Tongue (tissue), 3 donors: ENCODE measurements at places on chromosomes 2 and 18.

DNA sequence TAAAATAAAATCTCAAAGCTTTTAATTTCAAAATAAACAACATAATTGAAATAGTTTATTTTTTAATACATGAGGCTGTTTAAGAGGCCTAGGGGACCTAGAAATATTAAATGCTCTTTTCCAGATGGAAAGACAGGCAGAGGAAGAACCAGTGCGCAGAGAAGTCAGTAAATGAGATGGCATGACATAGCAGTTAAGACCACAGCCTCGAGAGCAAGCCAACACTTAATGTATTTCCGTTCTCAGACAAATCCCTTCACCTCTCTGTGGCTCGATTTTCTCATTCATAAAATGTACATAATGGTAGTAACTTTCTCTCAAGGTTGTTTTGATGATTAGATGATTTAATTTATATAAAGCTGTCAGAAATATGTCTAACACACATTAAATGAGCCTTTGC, 405.1 kb upstream of the CWC22 start:
- DNase-seq = peak; percentile 29

GRCh38 chr2:53744395-53745065, 23.1 kb upstream of the CHAC2 start:
- no peak for DNase-seq

DNA sequence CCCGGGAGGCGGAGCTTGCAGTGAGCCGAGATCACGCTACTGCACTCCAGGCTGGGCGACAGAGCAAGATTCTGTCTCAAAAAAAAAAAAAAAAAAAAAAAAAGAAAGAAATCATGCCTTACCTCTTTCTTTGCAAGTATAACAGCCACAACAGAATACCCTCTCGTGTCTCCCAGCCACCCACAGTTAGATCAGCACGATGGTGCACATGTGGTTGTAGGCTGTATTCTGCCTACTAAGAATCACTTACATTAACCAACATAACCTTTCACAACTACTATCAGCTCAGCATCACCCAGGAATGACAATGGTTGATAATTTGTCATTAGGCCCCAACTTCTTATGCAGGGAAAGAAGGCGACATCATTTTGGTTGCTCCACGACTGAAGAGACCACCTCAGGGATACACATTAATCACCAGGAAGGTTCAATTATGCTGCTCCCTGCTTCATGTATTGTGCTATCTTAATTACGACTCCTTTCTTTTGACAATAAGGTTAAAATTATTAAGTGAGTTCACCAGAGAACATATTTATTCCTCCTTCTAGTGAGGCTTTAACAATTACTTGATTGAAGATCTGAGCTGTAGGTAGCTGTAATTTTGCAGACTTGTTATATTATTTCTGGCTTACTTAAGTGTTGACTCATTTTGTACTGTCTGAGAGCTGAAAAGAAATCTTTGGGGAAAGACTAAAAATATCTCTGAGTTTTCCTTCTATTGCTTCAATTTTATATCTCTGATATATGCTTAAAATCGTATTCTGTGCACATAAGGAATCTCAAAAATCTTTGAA, 120.1 kb downstream of the LRP1B start:
- DNase-seq = no peak

DNA sequence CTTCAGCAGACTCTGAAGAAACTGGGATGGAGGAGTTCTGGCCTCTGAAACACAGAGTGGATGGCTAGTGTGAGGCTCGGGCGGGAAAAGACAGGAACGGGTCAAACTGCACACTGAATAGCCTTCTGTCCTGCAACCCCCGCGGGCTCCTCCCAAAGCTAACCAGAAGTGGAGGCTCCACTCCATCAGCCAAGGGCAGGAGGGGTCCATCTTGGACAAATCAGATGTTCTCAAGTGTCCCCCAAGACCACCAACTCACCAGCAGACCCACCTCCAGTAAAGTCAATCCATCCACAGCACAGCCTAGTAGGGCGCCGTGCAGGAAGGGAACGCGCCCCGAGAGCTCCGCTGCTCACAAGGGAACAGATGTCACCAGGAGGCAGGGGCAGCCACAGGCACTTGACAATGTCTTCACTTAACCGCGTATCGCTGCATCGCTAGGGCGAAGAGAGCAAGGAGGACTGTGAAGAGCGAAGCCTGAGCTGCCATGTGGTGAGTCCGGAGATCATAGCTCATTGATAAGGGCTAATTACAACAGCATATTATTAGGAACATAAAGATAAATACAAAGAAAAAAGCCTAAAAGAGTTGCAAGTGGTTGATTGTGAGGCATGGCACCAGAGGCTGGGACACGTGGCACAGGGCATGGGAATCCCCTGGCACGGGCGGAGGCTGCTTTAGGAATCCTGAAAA, 494.6 kb upstream of the MYT1L start:
- DNase-seq = no peak

DNA sequence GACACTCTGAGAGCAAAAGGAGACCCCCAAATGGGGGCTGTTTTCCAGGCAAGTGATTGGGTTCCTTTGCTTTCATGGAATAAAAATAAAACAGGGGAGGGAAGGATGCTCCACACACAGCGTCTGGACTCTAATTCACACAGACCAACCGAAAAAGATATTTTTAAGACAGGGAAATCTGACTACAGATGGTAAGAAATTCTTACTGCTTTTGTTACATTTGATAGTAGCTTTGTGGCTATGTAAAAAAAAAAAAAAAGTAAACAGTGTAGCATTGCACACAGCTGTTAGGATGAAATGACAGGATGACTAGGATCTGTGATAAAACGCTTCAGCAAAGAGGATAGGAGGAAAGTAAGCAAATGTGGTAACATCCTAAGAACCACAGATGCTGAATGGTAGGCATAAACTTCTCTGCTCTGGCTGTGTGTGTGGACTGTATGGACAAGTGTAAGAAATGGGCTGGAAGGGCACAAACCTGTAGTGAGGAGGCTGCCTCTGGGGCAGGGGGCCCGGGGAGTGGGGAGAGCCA, 207.6 kb downstream of the ANAPC1 start:
- DNase-seq = no peak

DNA sequence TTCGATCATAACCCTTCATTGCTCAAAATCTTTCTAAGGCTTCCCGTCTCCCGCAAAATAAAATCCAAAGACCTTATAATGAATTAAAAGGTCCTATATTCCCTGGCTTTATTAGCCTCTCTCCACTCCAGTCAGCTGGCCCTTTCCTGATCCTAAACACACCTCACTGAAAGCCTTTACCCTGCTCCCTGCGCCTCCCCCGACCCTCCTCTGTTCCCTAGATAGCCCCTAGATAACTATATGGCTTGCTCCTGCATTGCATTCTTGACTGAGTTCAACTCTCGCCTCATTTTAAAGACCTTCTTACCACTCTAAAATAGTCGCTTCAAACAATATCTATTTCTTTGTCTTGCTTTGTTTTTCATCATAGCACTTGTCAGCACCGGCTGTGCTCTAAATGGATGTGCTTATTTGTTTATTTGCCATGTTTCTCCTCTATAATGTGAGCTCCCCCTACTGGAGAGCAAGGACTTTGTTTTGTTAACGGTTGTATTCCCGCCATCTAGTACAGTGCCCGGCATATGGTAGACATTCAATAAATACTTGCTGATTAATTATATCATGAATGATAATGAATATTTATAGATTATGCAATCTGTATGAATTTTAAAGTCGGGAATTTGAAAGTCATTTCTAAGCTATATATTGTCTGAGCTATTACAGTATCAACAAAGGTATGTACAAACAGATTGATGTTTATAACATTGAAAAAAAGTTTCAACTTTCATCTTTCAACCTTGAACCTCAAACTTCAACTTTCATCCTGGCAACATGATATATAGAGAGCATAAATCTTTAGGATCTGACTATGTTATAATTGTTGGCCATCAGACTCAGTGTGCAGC, 32.4 kb upstream of the VIT start:
- DNase-seq = peak; percentile 80

- DNase-seq = no peak
Measured at GRCh38 chr2:17311771-17312511, 206.3 kb downstream of the RAD51AP2 start.

DNA sequence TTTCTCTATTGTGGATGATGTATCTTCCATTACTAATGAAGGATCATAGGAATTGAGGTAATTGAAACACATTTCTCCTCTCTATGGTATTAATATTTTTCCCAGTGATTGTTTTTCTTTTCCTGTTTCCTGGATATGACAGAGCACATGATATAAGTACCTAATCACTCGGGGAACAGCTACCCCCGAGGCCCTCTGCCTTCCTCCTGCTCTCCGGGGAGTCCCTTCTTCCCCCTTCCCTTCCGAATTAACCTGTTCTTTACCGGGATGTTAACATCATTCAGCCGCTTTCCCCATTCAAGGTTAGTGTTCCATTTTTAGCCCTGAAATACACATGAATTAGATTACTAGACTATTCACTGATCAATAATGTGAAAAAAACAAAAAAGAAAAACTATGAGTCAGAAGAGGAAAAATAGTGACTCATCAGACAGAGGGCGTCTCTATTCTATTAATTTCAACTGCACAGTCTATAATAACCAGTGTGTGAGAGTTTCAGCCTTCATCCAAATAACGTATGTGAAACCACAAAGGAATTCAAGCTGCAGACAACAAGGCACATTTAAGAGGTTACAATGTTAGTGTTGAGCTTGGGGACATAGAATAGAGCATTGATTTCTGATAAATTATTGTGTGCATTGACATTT, 450.8 kb downstream of the DLGAP1 start:
- no peak for DNase-seq

DNA sequence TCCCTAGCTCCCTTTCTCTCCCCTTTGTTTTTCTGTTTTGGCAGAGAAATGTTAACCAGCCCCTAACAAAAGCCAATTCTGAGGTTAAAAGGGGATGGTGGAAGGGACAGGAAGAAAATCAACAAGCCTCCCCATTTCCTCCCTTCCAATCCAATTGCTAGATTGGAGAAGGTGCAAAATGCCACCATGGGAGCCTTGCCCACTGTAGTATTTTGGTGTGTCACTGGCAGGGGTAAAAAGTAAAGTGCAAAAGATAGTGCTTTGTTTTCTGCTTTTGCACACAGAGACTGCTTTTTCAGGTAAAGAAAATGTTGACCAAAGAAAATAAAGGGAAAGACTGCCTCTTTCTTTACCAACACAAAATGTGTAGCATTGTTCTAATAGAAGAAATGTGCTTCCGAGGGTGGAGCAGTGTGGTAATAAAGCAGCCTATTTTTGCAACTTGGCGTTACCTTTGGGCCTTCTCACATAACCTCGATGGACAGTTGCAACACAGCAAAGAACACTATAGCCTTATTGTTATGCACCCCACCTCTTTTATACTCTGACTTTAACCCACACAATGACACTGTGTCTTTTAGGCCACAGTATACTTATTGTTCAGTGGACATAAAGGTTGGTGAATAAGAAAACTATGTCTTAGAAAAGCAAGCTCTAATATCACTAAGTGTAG, 861.8 kb downstream of the BCL11A start:
- DNase-seq = no peak

DNA sequence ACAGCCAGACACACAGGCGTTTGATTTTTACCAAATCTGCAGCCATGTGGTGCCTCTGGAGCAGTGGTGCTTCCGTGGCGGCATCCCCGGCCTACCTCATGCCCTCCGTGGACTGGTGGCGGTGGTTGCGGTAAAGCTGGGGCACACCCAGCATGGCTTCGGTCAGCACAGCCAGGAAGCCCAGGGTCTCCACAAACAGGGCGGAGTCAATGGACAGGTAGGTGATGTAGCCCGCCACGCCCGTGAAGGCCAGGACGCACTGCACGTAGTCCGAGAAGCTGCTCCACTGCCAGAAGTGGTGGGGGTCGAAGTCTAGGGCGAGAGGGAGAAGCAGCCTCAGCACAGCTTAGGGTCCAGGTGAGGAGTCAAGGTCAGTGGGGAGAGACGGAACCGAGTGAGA, 32.4 kb downstream of the SLC66A2 start:
- DNase-seq = no peak

DNA sequence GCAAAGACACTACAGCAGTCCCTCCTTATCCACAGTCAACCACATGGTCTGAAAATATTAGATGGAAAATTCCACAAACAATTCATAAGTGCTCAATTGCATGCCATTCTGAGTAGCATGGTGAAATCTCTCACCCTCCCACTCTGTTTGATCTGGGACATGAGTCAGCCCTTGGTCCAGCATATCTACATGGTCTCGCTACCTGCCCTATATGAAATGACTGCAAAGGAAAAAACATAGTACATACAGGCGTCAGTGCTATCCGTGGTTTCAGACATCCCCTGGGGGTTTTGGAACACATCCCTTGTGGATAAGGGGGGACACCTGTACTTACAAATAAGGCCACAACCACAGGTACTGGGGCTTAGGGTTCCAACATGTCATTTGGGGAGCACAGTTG, 73.7 kb downstream of the CABLES1 start:
- DNase-seq = no peak

DNA sequence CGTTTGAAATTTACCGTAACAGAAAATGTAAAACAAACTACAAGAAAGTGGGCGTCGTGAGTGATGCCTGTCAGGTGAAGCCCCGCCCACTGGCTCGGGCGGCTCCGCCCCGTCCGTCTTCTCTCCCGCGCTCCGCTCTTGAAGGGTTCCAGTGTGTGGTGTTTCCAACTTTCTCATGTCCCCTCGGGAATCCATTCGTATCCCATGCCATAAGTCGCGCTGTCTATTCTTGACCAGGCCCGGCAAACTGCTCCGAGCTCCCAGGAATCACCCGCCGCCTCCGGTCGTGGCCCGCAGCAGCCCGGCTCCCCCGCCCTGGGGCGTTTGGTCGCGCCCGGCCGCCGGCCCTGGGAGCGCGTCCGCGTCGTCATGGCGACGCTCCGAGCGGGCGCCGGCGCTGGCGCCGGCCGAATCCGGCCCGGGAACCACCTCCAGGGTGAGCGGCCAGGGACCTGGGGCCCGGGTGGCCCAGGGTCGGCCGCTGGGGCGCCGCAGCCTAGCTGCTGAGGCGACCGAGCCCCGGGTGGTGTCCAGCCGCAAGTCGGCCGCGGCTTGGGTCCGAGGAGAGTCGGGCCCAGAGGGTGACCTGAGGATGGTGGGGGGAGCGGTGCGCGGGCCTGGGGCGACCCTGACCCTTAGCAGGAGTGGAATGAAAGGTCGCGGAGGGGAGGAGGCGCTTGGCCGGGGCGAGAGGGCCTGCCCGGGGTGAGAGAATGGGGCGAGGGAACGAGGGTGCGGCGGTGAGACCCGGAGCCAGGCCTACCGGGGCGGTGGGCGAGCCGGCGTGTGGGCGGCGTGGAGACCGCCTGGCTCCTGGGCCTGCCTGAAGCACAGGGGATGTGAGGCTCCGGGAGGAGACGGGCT, at the start of gene CFAP221:
Gene CFAP221, plus strand, starts transcription at position 375 of the 864 bp plus-strand sequence. CDS start 1,683 bp downstream, outside the sequence.
- DNase-seq = peak; percentile 79

DNA sequence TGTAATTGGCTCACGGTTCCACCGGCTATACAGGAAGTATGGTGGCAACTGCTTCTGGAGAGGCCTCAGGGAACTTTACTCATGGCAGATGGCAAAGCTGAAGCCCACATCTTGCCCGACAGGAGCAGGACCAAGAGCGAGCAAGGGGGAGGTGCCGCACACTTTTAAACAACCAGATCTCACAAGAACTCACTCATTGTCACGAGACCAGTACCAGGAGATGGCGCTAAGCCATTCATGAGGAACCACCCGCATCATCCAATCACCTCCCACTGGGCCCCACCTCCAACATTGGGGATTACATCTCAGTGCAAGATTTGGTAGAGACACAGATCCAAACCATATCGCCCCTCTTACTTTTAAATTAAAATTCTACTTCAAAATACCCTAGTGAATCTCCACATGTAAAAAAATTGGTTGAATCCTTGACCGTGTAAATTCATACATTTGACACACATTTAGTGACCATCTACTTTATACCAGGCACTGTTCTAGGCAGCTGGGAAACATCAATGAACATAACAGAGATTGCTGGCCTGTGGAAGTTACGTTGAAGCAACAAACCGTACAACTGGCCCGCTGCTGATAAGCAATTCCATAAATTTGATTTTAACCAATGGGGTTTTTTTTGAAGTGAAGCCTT, 87.6 kb downstream of the ALPK2 start:
- no peak for DNase-seq

- DNase-seq = no peak
Measured at GRCh38 chr2:65057054-65057375, 799 bp downstream of the CEP68 start.
